ENCODE measurements at places on chromosomes 12 and 14.

DNA sequence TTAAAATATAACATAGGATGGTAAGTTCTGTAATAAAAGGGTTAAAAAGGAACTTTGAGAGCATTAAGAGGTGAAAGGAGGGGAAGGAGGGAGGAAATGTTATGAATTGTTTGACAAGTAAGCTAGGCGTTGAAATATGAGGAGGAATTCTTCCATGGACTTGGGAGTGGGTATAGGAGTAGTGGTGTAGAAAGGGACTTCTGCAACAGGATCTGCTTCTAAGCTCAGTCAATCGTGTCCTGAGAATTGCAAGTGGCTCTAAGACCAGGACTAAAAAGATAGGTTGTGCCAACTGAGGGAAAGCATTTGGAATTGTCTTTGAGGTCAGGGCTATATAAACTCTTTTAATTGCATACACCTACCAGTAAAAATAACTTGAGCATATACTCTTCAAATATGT, 74.1 kb upstream of the SLC38A2 start:
- no peaks in the 10 kb centered on the region for H3K27me3 ChIP-seq
- H3K36me3 ChIP-seq, result no peaks in the 10 kb centered on the region
- H3K4me3 ChIP-seq, result no peak overlapping the region

GRCh38 chr12:32002848-32003493, 43.8 kb downstream of the RESF1 start:
- H3K4me1 ChIP-seq, result no peaks in the 10 kb centered on the region
- DNase-seq, result no peak
- no peaks in the 10 kb centered on the region for H3K36me3 ChIP-seq

DNA sequence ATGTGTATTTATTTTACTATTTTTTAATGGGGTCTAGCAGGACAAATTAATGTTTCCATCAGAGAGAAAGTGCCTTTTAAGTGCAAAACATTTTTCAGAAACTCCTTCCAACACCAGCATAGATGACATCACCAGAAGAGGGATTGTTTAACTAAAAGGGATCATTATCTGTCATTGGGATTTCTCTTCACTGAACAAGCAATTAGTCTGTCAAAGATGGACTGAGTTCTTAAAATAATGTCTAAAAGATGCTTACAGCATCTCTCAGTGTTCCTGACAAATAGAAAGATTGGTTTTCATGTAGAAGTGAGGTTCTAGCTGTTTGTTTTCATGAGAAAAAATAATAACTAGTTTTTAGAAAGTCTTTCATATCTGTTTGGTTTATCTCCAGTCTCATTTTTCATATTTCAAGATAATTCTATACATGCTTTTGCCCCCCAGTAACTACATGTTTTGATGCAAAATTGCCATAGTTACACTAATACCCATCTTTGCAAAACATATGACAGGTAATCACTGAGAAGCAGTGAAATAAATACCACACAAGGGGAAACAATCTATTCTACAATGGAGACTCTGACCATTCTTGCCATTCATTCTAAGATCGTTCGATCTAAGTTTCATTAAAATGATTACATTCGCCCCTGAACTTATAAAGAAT, 850.3 kb downstream of the GALC start:
- no peaks in the 10 kb centered on the region for H3K36me3 ChIP-seq
- H3K27me3 ChIP-seq, result no peaks in the 10 kb centered on the region
- no peak overlapping the region for H3K4me3 ChIP-seq
- no peaks in the 10 kb centered on the region for H3K4me1 ChIP-seq

- no peak for DNase-seq
- H3K4me1 ChIP-seq, result no peaks in the 10 kb centered on the region
- H3K36me3 ChIP-seq, result no peaks in the 10 kb centered on the region
- no peak overlapping the region for H3K27ac ChIP-seq
- H3K27me3 ChIP-seq, result no peaks in the 10 kb centered on the region
These were observed 369.0 kb downstream of the ATP23 start for GRCh38 chr12:58310368-58310767.

- peaks cover 9% of the 10 kb centered on the region for H3K4me1 ChIP-seq
- no peaks in the 10 kb centered on the region for H3K27me3 ChIP-seq
- H3K27ac ChIP-seq, result peak overlapping the region; percentile 60
- H3K36me3 ChIP-seq, result no peaks in the 10 kb centered on the region
These were observed 53.4 kb downstream of the PLBD1 start for GRCh38 chr12:14514154-14514842.

DNA sequence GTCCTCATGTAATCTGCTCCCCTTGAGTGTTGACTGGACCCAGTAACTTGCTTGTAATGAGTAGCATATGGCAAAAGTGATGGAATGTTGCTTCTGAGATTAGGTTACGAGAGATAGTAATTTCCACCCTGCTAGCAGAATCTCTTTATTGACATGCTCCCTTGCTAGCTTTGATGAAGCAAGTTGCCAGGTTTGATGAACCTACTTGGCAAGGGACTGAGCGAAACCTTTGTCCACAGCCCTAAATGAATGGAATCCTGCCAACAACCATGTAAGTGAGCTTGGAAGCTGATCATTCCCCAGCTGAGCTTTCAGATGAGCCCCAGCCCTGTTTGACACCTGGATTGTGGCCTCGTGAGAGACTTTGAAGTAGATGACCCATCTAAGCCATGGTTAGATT, 120.8 kb upstream of the PLXNC1 start:
- no peaks in the 10 kb centered on the region for H3K4me1 ChIP-seq
- no peak overlapping the region for H3K4me3 ChIP-seq
- H3K36me3 ChIP-seq, result no peaks in the 10 kb centered on the region
- H3K27me3 ChIP-seq, result no peaks in the 10 kb centered on the region
- DNase-seq, result no peak
- H3K27ac ChIP-seq, result no peak overlapping the region

GRCh38 chr12:49108958-49109404, 1.7 kb downstream of the LMBR1L start:
- H3K27me3 ChIP-seq, result no peaks in the 10 kb centered on the region
- H3K4me1 ChIP-seq, result peaks cover 24% of the 10 kb centered on the region
- peak; percentile 76 for DNase-seq
- peaks cover 13% of the 10 kb centered on the region for H3K36me3 ChIP-seq
- peak overlapping the region; percentile 92 for H3K4me3 ChIP-seq

DNA sequence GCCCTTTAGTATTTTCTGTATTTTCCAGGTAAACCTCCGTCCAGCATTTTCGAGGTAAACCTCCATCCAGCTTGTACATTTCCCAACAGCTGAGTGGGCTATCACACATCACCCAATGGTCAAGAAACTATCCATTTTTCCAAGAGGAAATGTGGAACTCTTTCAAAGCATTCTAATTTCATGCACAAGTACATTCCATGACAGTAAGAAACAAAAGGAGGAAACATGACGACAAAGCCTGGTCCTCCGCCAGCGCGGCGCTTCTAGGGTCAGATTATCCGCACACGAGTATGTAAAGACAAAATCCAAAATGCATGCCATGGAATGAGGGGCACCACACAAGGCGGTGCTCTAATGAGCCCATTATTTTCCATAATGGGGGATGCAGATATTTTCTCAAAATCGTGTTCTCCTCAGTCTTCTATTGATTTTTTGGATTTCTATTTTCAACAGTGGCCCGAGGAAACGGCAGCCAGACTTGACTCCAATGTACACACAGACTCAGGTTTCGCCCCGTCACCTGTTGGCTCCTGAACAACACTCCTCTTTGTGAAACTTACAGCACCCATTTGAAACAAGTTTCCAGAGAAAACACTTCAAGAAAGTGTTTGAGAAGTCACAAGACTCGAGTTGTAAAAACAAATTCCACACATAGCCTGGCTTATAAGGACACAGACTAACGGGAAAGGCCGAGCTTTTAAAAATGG, 107.4 kb downstream of the PRICKLE1 start:
- H3K36me3 ChIP-seq, result no peaks in the 10 kb centered on the region
- DNase-seq, result no peak
- peak overlapping the region; percentile 65 for H3K4me3 ChIP-seq
- H3K4me1 ChIP-seq, result peaks cover 18% of the 10 kb centered on the region
- peaks cover 40% of the 10 kb centered on the region for H3K27me3 ChIP-seq

DNA sequence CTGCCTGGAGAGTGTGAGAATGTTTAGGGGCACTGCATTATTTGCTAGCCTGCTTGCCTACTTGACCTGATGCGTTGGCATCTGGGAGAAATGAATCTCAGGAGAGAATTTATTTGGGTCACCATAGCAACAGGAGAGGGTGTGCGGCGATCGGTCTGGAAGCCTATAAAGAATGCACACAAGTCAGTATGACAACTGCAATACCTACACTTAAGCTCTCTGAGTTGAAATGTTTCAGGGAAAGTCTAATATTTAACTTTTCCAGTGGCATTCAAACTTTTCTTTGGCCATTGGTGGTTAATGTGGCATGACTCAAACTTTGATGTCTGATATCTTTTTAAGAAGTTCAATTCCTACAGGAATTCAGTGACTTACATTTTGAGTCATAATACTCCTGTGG, 205.1 kb downstream of the NEDD1 start:
- H3K36me3 ChIP-seq, result no peaks in the 10 kb centered on the region
- no peak overlapping the region for H3K27ac ChIP-seq
- no peaks in the 10 kb centered on the region for H3K27me3 ChIP-seq
- no peak for DNase-seq
- no peaks in the 10 kb centered on the region for H3K4me1 ChIP-seq

DNA sequence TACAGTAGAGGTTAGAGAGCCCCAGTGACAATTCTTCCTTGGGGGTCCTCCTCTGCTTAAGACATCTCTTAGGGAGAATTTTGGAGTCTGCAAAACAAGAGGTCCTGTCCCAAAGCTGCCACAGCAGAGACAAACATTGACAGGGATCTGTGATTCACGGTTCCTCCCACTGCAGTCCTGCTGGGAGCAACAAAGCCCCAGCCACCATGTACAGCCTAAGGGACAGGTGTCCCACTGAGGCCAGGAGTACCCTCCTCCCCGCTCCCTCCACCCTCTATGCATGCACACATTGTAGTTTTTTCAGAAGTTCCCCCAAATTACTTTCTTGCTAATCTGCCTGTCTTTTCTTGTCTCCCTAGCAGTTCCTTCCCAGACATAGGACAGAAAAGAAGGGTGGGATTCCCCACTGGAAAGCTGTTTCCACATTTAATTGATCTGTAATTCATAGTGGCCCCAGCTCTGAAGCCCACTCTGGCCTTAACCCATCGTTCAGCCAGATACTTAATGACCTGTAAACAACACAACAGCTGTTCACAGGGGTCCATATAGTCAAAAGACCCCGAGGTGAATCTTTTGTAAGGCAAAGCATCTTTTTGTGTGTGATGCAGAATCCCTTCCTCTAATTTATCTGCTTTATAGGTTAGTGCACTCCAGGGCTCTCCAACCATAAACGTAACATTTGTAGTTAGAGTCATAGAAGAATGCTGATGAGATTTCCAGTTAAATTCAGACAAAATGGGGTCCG, 13.9 kb upstream of the PRICKLE1 start:
- H3K36me3 ChIP-seq, result no peaks in the 10 kb centered on the region
- DNase-seq, result no peak
- H3K4me3 ChIP-seq, result no peak overlapping the region
- no peaks in the 10 kb centered on the region for H3K4me1 ChIP-seq

Measured in transverse colon (tissue), 4 donors.